ENCODE measurements at places on chromosomes 5 and 9. TPM values are rescaled to one million over a fixed set of nuclear protein-coding genes. Genes with fewer than 3 reads are reported as not detected.
A peak's percentile ranks its signal among the peaks of the same experiment; 100 is the strongest.

GRCh38 chr5:4859500-4860235 lies 280.5 kb upstream of the ADAMTS16 start:
- H3K4me3 ChIP-seq = no peak overlapping the region
- H3K36me3 ChIP-seq = no peaks in the 10 kb centered on the region
- no peak for DNase-seq
- H3K27ac ChIP-seq = no peak overlapping the region

The TSSK1B gene
- 0.29 TPM for total RNA-seq

- no peaks in the 10 kb centered on the region for H3K36me3 ChIP-seq
- H3K27ac ChIP-seq = no peak overlapping the region
- H3K4me3 ChIP-seq = no peak overlapping the region
- DNase-seq = no peak
- H3K27me3 ChIP-seq = peaks cover 31% of the 10 kb centered on the region
- no peaks in the 10 kb centered on the region for H3K4me1 ChIP-seq
Measured at GRCh38 chr9:133485531-133486260, 6.8 kb upstream of the SLC2A6 start.

The PCDHA9 gene
- 3.8 TPM for total RNA-seq

DNA sequence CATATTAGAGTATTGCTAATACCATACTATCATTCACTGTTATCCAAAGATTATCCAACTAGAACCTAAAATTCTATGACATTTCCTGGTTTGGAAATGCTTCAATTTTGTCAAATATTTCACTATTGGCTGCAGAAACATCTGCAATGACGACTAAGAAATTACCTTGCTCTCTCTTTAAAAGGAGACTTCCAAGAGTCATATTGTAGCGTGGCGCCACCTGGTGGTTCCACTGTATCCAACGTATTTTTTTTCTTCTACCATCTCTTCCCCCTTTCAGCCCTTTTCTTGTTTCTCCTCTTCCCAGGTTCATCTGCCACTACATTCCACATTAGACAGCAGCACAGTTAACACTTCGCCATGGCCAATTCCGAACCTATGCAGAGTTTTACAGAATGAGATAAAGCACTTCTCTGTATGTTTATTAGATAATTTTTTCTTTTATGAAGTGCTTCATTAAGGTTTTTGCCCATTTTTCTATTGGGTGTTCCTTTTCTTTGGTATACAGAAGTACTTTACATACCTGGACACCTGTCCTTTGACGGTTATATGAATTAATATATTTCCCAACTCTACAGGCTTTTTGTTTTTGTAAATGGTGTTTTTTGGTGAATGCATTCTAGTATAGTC lies 153.5 kb downstream of the CDC42SE2 start:
- no peaks in the 10 kb centered on the region for H3K4me1 ChIP-seq
- H3K36me3 ChIP-seq = peaks cover 5% of the 10 kb centered on the region
- H3K4me3 ChIP-seq = no peak overlapping the region
- H3K27ac ChIP-seq = no peak overlapping the region

- H3K27ac ChIP-seq = no peak overlapping the region
- H3K36me3 ChIP-seq = no peaks in the 10 kb centered on the region
- peaks cover 28% of the 10 kb centered on the region for H3K27me3 ChIP-seq
- H3K4me1 ChIP-seq = no peaks in the 10 kb centered on the region
- DNase-seq = no peak
- H3K4me3 ChIP-seq = no peak overlapping the region
Measured at GRCh38 chr5:141826674-141827073, 51.5 kb downstream of the PCDH1 start.

GRCh38 chr9:83431101-83432060 lies 106.8 kb downstream of the FRMD3 start:
- H3K4me1 ChIP-seq = peaks cover 7% of the 10 kb centered on the region
- DNase-seq = no peak
- H3K27ac ChIP-seq = no peak overlapping the region
- H3K27me3 ChIP-seq = peaks cover 3% of the 10 kb centered on the region
- H3K4me3 ChIP-seq = no peak overlapping the region
- no peaks in the 10 kb centered on the region for H3K36me3 ChIP-seq

GRCh38 chr5:856531-857425 lies 6.0 kb upstream of the ZDHHC11 start:
- peaks cover 14% of the 10 kb centered on the region for H3K4me1 ChIP-seq
- no peak for DNase-seq
- H3K36me3 ChIP-seq = no peaks in the 10 kb centered on the region
- H3K4me3 ChIP-seq = no peak overlapping the region
- H3K27ac ChIP-seq = no peak overlapping the region

GRCh38 chr9:87714819-87715218 lies 11.1 kb upstream of the CTSL start:
- DNase-seq = no peak
- peaks cover 7% of the 10 kb centered on the region for H3K4me1 ChIP-seq
- peaks cover 2% of the 10 kb centered on the region for H3K27me3 ChIP-seq
- H3K4me3 ChIP-seq = no peak overlapping the region
- H3K27ac ChIP-seq = peak overlapping the region; percentile 87

- no peaks in the 10 kb centered on the region for H3K4me1 ChIP-seq
- DNase-seq = no peak
- no peaks in the 10 kb centered on the region for H3K27me3 ChIP-seq
- no peak overlapping the region for H3K27ac ChIP-seq
Measured at GRCh38 chr9:104416470-104416869, 87.6 kb upstream of the OR13F1 start.

The C5orf46 gene
- total RNA-seq = not detected

GRCh38 chr9:36730414-36730813 lies 157.7 kb downstream of the MELK start:
- H3K27me3 ChIP-seq = peaks cover 11% of the 10 kb centered on the region
- no peak overlapping the region for H3K4me3 ChIP-seq
- peaks cover 4% of the 10 kb centered on the region for H3K4me1 ChIP-seq
- no peak overlapping the region for H3K27ac ChIP-seq
- DNase-seq = no peak
